ENCODE measurements at places on chromosomes 6 and 20. TPM values are rescaled to one million over a fixed set of nuclear protein-coding genes. Genes with fewer than 3 reads are reported as not detected.

DNA sequence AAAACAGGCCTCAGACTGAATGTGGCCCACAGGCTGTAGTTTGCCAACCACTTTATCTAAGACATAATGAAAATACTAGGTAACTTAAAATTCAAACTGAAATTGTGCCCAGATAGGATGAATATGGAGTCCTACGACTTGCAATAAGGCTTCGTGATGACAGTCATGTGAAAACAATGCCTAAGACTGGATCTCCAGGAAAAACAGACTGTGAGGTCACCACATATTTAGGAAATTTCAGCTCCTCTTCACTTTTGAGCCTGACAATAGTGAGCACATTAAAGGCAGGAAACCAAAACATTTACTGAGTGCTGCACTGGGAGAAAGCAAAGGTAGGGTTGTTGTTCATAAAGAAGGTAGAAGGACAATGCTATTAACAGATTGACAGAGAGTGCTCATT is 50.0 kb downstream of the RTN4IP1 start:
- no peak for DNase-seq

Gene ZNF311
- polyA plus RNA-seq: 0.80 TPM

Gene LHFPL5
- polyA plus RNA-seq: 0.09 TPM

DNA sequence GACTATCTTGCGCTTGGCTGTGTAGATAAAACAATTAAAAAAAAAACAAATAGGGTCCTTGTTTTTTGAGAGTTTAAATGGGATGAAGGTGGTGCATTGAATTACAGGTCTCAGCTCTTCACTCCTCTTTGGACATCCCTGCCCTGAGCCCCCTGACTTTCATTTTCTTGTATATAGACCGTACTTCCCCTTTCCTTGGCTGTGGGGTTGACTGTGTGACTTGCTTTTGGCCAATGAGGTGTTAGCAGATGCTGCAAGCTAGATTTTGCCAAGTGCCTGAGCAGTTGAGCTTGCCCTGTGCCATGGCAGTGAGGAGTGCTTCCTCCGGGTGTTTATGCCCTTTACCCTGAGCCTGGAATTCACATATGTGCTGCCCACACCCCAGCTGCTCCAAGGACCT is 386.1 kb upstream of the ZFP64 start:
- no peak for DNase-seq

Gene RSPH3
- polyA plus RNA-seq: 3.6 TPM

- peak; percentile 30 for DNase-seq
Measured at GRCh38 chr6:143449714-143450452, 612 bp downstream of the ADAT2 start.
